ENCODE measurements at places on chromosomes 16 and 17. TPM values are rescaled to one million over a fixed set of nuclear protein-coding genes. Genes with fewer than 3 reads are reported as not detected.

- DNase-seq, result no peak
Measured at GRCh38 chr17:59767176-59767575, 59.7 kb downstream of the VMP1 start.

DNA sequence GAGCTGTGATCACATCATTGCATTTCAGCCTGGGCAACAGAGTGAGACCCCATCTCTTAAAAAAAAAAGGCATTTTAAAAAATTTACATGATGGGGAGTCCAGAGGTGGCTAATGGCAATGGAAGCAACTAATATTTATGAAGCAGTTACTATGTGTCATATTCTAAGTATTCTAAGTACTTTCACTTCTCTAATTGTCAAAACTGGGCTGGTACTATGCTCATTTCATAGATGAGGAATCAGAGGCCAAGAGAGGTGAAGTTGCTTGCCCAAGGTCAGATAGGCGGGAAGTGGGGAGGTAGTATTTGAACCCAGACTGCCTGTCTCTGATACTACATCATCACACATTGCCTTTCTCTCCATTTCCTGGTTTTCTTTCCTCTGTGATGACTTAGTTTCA, 50.7 kb downstream of the SLC5A11 start:
- no peak for DNase-seq

Gene FN3K
- total RNA-seq, result 0.98 TPM

- peak; percentile 59 for DNase-seq
Measured at GRCh38 chr16:56356276-56357240, 68.8 kb downstream of the AMFR start.

- DNase-seq, result no peak
Measured at GRCh38 chr17:75457047-75457654, 716 bp downstream of the TMEM94 start.

Gene ANKFY1
- total RNA-seq, result 30.2 TPM

Gene SEPTIN1
- total RNA-seq, result not detected

Gene ANKFN1
- total RNA-seq, result 0.46 TPM

Gene GAS2L2
- not detected for total RNA-seq

- no peak for DNase-seq
Measured at GRCh38 chr16:70696952-70697593, 11.2 kb upstream of the MTSS2 start.

Gene SBK1
- total RNA-seq, result 0.27 TPM

Gene EPX
- not detected for total RNA-seq

DNA sequence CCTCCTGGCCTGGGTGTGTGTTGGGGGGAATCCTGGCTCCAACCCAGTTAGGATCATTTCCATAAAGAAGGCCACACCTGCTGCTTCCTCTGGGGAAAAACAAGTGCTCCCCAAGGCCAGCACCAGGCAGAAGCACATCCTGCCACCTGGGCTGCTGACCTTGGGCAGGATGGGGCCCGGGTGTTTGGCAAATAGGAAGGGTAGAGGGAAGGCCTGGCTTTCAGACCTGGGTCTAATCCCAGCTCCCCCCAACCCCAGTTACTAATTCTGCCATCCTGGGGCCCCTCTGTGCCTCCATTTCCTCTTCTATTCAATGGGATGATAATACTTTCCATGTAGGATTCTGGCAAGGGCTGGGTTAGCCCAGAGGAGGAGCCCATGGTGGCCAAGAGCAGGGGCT, 3.0 kb upstream of the NLRC5 start:
- no peak for DNase-seq

- no peak for DNase-seq
Measured at GRCh38 chr16:616733-617586, 13.8 kb upstream of the WFIKKN1 start.

- no peak for DNase-seq
Measured at GRCh38 chr16:9817586-9817985, 364.6 kb downstream of the GRIN2A start.

Gene KRTAP4-3
- total RNA-seq, result not detected

- no peak for DNase-seq
Measured at GRCh38 chr17:59373882-59374495, 42.5 kb downstream of the YPEL2 start.

All from Caki2 (cell line).